ENCODE measurements at places on chromosomes 11 and 22.

- DNase-seq: no peak
These were observed 60.5 kb downstream of the NAT10 start for GRCh38 chr11:34165786-34166555.

DNA sequence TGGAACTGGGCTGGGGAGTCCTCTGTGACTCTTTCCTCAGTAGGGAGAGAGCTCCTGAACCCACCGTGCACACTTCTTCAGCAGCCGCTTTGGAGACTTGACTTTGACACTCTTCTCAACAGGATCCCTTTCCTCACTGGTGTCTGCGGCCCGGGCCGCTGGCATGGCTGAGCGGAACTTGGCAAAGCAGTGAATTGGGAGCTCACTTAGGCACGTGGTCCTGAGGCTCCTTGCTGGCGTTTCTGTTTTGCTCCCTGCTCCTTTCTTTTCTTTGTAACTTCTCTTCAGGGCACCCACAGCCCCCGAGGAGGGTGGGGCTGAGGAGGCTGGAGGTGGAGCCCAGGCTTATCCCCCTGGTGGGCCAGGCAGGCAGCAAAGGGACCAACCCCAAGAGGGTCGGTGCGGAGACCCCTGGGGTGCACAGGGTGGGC lies 8.4 kb upstream of the KCNQ1OT1 start:
- DNase-seq: no peak

- DNase-seq: no peak
These were observed 7.0 kb upstream of the SIDT2 start for GRCh38 chr11:117171404-117172061.

DNA sequence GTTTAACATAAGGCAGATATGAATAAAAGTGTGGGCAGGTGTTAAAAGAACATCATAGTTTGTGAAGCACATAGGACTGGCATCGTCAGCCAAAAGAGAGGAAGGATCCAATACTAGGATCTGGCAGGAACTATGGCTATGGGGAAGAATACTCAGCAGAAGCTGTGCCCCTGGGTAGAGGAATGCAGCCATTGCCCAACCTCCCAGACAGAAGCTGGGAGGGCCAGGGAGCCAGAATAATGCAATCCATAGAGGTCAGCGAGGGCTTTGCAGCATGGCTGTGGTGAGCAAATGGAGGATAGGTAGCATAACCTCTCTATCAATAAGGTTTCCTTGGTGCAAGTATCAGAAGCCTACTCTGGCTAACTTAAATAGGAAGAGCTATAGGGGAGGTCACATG lies 11.7 kb upstream of the CSTF3 start:
- DNase-seq: no peak

DNA sequence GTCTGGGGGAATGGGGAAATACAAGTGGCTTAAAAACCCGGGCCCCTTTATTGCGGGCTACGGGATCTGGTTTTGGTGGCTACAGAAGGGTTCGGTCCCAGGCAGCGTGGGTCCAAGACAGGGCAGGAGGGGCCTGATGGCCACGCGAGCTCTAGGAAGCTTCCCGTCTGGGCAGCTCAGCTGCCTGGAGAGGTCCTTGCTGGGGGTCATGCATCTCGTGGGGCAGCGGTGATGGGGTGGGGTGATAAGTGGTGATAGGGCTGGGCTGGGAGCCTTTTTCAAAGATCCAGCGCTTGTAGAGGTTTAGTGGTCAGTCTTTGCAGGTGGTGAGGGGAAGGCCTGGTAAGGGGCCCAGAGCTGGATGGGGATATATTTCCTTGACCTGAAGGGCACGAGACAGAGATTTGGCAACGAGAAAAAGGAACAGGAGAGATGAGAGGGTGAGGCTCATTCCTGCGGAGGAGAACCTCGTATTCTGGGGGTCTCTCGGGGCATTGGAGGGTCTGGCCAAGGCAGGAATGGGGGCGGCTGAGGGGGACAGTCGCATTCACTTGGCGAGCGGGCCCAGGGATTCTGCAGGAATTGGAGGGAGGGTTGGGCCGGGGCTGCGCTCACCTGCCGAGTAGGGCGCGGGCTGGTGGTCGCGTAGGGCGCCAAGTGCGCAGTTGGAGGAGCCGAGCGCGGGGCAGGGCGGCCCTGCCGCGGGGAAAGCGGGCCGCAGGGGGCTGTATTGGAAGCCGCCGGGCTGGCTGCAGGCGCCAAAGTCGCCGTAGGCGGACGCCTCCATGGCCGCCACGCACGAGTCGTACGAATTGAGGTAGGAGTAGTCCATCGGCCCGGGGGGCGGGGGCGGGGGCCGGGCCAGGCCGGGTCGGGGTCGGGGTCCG lies 560 bp downstream of the PHOX2A start:
- DNase-seq: no peak

DNA sequence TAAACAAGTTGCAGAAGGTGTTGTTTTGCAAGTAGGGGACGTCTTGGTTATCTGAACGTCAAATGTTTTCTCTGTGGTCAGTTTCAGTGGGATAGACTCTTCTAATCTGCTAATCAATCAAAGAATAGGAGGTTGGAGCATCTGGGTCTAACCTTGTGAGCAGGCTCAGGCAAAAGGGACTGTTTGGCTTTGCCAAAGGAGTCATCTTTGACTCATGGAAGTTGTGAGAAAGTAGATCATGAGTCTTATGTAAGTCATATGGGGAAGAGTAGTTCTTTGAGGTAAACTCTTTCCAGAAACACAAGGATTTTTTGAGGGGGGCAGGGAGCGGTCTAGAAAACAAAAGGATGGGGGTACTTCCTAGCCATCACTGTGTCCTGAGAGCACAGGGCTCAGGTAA lies 27.1 kb upstream of the TOP3B start:
- DNase-seq: no peak

- no peak for DNase-seq
These were observed 13.2 kb downstream of the ZNRF3 start for GRCh38 chr22:28896611-28897010.

DNA sequence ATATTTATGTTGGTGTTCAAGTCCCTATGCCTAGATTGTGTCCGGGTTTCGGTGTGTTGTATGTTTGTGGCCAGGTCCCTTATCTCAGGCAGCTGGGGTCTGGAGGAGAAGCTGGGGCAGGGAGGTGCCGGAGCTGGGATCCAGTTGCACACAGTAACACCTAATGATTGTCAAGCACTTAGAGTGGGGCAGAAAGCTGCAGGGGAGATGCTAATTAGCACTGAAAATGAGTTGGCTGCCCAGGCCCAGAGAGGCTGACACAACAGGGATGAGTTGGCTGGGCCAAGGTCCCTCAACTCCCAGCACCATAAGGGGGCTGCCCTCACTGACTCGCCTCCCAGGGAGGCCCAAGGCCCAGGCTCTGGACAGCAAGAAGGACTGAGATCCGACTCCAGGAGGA lies 12.2 kb downstream of the PDE2A start:
- no peak for DNase-seq

DNA sequence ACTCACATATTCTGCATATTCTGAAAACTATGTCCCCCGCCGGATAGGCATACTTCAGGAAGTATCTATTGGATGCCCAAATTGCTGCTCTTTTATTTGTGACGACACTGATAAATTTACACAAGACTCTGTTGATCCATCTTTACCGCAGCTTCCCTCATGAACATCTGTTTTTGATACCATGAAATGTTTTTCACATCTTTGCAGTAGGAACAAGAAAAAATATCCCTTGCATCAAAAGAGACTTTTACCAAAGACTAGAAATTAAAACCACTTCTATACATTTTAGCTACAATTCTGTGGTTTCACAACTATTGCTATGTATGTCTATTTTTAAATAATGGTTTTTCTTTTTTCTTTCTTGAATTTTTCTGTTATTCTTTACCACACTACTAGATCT lies 15.3 kb downstream of the POU2AF2 start:
- no peak for DNase-seq

DNA sequence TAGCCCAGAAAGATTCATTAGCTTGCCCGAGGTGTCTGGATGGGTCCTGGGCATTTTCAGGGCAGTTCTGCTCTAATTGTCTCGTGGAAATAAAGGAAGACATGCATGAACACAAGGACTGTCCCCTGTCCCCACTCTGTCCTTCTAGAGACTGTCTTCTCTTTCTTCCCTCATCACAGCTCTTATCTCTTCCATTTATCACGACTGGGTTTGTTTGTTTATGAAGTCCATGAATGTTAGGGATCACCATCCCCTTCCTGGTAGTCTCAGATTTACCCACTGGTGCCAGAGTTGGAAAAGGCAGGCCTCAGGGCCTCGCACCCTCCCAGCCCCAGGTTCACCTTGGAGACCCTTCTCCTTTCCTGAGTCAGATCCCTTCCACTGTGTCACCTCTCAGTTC lies 134.8 kb downstream of the PARVA start:
- no peak for DNase-seq

- no peak for DNase-seq
These were observed 38.0 kb upstream of the APLNR start for GRCh38 chr11:57274904-57275498.

DNA sequence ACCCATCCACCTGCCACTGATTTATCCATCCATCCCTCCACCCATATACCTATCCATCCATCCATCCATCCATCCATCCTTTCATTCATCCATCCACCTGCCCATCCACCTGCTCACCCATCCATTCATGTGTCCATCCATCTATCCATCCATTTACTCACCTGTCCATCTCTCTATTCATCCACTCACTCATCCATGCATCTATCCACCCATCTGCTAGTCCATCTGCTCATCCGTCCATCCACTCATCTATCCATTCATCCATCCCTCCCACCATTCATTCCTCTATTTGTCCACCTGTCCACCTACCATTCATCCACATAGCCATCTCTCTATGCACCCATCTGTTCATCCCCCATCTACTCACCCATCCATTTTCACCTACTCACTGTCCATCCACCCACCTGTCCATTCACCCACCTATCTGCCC lies 48.6 kb upstream of the CCDC188 start:
- DNase-seq: no peak

GRCh38 chr11:113873236-113873626 lies 2.1 kb downstream of the USP28 start:
- DNase-seq: no peak

GRCh38 chr22:35229865-35230264 lies 27.4 kb upstream of the HMGXB4 start:
- DNase-seq: no peak

- DNase-seq: no peak
These were observed 77.2 kb downstream of the KCNQ1 start for GRCh38 chr11:2521733-2522630.

GRCh38 chr11:68038718-68039525 lies at the start of gene TCIRG1:
TSS of gene TCIRG1 (plus strand) at chr11:68039025. CDS start at chr11:68041272, 2,247 bp downstream.
- DNase-seq: no peak

DNA sequence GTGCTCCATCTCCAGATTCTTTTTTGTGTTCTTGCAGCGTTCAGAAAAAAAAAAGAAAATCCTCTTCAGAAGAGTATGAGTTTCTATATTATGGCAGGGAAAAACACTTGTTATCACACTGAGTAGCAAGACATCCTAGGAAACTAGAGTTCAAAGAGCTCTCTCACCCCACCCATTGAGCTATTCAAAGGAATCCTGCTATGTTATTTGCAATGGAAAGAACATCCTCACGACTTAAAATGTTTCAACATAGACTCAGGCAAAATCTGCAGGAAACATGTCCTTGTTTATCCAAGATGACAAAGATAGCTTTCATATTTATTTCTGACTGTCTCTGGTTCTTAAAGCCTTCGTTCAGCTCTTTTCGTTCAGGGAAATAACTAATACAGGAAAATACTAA lies 331.6 kb upstream of the ANO5 start:
- DNase-seq: no peak

GRCh38 chr22:20611418-20611817 lies 104.0 kb downstream of the MED15 start:
- DNase-seq: no peak
